ENCODE measurements at places on chromosomes 16 and 17. TPM values are rescaled to one million over a fixed set of nuclear protein-coding genes. Genes with fewer than 3 reads are reported as not detected.

Gene MT1A
- not detected for total RNA-seq

Gene PIK3R5
- 48.9 TPM for total RNA-seq

Gene GCGR
- total RNA-seq: not detected

DNA sequence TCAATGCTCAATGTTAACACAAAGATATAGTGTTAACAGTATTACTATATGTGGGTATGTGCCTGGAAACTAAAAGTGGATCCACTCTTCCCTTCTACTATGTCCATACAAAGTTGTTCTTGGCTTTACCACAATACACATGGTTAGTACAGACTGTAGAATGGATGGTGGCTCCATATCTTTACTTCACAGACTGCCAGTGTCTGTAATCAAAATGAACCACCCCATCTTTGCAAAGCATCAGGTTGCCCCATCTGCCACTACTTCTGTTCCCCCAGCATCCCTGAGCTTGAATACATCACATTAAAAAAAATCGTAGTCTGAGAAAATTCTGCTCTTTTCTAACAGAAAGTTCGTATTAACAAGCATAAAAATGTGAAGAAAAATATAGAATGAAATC is 30.0 kb downstream of the USP32 start:
- no peak for DNase-seq

DNA sequence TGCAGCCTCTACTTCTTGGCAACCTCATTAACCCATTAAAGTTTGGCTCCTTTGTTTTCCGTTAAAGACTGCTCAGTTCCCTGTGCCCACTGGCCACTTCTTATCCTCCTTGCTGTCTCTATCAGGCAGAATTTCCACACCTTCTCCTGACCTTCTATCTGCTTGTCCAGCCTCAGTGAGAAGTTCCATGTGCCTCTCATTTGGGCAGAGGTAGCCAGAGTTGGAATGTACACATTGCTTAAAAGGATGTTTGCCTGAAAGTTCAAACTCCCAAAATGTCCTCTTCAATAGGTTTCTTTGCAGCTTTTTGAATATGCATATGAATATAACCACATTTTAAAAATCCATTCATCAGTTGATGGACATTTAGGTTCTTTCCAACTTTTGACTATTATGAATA is 47.0 kb downstream of the HSD17B2 start:
- no peak for DNase-seq
